NCI-H2107 (cell line): ENCODE measurements at places on chromosomes 3 and 15.

DNA sequence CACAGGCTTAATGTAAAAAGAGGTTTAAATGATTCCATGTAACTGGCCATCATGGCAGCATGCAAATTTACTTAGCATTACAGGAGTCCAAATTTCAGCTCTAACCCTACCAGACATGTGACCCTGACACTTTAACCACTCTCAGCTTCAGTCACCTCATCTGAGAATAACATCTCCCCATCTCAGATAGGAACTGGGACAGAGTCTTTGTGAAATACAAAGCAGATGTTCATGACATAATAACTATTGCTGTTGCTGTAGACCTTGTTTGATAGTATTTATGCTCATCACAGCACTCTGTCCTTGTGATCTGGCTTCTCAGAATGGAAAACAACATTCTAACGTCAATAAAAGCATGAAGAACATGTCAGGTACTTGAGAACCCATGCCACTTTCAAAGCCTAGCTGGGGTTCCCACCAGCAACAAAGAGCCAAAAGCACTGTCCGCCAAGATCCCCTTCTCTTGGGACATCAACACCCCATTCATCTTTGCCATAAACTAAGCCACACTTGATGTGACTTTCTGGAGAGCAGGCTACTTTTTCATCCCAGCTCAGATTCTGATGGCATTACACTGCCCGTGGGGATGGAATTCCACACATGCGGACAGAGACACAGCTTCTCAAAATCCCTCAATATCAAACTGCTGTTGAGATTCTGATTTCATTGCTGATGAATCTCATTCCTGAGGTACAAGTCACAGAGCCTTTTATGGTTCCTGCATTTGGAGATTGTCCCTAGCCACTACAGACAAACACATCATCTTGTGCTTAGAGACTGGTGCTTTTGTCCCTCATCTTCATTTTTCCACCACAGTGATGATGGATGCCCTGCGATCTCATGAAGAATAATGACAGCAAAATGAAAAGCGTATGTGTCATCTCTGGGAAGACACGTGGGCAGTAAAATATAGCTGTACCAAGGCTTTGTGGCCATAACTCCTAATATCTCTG lies 202.7 kb downstream of the TNIK start:
- no peak for DNase-seq

DNA sequence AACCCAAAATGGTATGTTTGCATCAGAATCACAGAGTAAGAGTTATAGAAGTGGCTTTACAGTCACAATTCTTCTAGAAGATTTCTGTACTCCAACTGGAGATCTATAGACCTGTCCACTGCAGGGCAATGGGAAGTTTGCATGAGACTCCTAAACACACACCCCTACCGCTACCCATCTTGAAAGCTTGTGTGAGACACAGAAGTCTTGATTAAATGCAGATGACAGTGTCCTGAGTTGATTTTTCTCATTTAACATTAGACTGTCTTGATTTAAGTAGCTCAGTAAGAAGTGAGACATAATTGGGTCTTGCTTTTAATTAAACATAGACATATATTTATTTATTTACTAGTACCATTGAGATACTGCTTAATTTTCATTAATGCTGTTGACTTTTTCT lies 54.4 kb downstream of the CD47 start:
- no peak for DNase-seq

DNA sequence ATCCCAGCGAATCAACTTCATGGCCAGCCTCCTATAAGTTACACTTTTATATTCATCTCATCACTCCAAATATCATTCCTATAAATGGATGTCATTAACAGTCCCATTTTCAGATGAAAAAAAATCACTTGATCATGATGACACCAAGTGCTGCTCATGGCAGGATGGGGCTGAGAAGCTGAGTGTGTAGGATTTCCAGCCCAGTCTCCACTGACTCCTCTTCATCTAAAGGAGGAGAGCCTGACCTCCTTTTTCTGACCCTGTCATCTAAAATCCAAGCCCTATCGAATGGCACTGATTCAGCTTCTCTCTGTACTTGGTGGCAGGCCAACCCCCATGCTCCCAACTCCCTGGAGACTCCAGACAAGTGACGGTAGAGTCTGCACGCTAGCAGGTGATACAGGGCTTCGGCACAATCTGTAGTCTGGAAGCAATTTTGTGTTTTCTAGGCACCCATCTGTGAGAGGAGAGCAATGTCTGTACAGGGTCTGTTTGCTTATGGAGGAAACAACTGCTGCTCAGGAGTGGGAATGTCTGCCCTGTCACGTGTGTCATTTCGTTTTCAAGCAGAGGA lies 103.2 kb downstream of the EPHB1 start:
- peak; percentile 86 for DNase-seq

DNA sequence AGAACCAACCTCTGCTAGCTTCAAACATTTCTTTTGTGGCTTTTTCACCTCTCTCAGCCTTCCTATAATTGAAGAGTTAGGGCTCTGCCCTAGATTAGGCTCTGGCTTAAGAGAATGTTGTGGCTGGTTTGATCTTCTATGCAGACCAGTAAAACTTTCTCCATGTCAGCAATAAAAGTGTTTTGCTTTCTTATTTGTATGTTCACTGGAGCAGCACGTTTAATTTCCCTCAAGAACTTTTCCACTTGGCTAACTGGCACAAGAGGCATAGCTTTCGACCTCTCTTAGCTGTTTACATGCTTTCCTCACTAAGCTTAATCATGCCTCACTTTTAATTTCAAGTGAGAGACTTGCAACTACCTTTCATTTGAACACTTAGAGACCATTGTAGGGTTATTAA lies 964.7 kb downstream of the ROBO2 start:
- no peak for DNase-seq

DNA sequence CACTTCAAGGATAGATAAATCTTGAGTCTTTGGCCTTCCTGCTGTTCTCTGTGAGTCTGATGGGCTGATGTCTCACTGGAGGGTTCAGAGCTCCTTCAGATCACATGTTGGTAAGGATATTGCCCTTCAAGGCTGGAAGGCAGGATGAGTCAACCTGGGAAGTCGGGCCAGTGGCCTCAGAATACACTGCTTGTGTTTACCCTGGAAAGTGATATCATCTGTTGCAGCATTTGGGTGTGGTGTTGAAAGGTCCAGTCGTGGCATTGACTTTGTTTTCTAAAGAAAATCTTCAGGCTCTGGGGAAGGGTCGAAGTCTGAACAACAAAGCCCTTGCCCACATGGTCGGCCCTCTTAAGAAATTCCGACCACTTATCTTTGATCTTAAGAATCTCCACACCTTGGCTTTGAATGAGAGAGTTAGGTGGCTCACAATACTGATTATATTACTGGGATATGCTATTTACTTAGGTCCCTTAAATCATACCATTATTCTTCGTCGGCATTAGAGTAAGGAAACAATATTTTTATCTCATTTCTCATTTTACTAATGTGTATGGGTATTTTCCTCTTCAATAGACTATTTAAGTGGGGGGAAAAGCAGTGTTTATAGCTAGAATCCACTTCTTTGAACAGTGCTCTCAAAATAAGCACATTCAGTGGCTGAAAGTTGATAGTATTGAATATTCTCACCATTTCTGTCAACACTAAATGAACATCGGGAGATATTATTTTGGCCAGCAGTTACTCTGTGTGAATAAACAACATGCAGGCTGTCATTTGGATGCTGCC lies 303.9 kb upstream of the RASGRP1 start:
- no peak for DNase-seq

- DNase-seq = no peak
These were observed 77.8 kb downstream of the DZIP3 start for GRCh38 chr3:108667312-108667711.

DNA sequence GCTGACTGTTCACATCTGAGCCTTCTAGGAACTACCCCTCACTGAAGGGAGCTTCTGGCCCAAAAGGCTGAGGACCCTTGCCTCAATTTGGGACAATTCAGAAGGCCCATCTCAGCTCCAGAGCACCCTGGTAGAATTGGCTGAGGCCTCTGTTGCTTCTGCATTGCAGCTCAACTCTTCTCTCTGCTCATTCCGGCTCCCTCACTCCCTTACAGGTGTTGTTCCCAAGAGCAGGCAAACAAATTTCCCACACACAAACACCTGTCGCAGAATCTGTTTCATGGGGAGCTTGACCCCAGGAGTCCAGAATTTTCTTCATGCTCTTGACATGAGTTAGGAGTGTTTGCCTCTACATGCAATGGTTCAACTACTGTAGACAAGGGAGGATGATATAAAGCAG lies 78.7 kb downstream of the CRYGS start:
- no peak for DNase-seq

- no peak for DNase-seq
These were observed 37.1 kb downstream of the ATP6V1A start for GRCh38 chr3:113783980-113784379.

DNA sequence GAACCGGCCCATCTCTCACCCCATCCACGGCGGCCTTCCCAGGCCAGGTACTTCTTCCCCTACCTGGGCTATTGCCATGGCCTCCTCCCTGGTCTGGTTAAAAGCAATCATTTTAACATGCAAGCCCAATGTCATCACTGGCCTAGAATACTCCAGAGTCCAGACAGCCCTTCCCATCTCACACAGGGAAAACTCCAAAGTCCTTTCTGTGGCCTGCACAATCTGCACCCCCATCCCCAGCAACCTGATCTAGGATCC lies 45.8 kb upstream of the SLCO2A1 start:
- no peak for DNase-seq

DNA sequence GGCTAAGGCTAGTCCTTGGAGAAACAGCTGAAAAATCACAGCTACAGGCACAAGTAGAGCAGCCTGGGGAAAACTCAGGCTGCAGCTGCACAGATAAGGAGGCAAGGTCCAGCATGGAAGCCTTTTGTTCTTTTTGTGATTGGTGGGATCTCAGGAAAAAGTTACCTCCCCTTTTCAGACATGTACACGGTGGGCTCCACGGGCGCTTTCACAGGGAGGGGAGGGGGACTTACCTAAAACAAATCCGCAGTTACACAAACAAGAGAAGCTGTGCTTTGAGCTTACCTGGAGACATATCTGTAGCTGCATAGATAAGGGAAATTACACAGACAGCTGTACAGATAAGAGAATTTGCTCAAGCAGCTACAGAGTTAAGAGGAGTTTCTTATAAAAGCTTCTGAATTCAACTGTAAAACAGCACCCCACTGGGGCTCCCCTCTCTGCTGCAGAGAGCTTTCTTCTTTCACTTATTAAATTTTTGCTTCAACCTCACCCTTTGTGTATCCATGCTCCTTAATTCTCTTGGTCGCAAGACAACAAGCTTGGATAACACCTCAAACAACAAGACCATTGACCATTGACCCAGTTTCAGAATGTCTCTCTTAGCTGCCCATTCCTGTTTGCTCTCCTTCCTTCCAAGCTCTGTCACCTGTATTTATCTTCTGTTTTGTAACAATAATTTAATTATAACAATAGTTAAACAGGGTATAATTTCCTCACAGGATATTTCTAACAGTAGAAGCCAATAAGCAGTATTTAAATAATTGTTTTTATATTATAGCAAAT lies 10.9 kb upstream of the CD200 start:
- no peak for DNase-seq

- DNase-seq = no peak
These were observed 223.5 kb downstream of the NAALADL2 start for GRCh38 chr3:175082631-175083030.

- DNase-seq = no peak
These were observed 125.3 kb downstream of the IL5RA start for GRCh38 chr3:2984831-2985220.

- no peak for DNase-seq
These were observed 17.3 kb upstream of the AEN start for GRCh38 chr15:88603885-88604284.

DNA sequence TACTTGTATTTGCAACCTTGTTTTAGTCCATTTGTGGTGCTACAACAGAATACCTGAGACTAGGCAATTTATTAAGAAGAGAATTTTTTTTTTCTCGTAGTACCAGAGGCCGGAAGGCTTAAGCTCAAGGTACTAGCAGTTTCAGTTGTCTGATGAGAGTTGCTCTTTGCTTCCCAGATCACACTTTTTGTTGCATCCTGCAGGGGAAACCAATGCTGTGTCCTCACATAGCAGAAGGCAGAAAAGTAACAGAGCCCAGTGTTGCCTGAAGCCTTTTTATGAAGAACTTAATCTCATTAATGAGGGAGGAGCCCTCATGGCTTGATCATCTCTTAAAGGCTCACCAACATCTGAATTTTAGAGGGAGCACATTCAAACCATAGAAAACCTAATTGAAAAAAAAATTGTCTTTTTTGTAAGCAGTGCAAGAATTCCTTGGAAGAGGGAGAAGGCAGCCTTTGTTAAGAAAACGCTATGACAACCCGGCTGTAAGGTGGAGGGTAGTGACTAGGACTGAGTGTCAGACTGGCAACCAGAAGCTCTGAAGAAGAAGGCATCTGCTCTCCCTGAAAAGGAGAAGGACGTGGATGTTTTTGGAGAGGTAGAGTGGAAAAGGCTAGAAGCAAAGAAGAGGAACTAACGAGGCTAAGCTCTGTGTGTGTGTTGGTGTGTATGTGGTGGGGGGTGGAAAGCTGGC lies 1245.3 kb downstream of the ROBO2 start:
- no peak for DNase-seq
